ENCODE measurements at places on chromosomes 3 and 15.

- DNase-seq, result no peak
Observed at GRCh38 chr15:62517541-62517940, 352.5 kb upstream of the C2CD4B start.

DNA sequence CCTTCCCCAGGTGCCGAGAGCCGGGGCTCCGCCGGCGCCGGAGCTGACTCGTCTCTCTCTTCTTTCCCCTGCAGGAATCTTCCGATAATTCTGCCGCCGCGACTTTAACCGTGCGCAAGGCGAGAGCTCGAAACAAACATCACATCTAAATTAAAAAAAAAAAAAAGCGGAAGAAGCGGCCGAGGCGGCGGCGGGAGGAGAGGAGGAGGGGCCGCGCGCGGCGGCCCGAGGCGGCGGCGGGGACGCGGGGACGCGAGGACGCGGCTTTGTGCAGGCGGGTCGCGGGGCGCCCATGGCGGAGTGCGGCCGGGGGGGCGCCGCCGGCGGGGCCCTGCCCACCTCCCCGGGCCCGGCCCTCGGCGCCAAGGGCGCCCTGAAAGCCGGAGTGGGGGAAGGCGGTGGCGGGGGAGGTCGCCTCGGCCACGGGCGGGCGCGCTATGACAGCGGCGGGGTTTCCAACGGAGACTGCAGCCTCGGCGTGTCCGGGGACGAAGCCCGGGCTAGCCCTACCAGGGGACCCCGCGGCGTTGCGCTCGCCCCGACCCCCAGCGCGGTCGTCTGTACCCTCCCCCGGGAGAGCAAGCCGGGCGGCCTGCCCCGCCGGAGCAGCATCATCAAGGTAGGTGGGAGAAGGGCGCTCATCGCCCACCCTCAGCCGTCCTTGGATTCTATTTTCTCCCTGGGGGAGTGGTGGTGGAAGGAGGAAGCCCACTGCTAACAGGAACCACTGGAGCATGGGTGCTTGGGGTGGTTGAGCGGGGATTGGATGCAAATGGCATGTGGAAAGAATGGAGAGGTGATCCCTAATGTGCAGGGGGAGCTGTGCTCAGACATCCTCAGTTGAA is at the start of gene PLCL2:
TSS of gene PLCL2 (plus strand) at position 208 of the 845 bp plus-strand sequence. CDS start at position 293, 85 bp downstream.
- DNase-seq, result peak; percentile 37

DNA sequence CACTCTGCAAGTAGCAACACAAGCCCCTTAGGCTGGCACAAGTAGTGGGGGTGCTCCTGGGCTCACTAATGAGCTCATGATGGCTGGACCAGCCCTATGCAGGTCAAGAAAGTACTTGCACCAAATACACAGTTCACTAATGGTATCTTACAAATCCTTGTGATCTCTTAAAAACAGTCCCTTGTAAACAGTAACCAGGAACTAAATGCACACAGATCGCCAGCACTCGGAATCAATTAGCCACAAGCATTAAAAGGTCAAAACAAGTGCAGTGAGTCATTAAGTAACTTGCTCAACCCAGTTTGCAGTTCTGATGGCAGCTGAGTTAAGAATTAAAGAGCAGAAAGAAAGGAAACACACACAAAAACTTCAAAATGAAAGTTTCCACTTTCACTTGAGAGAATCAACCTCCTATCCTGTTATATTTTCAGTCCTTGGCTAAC is 43.2 kb downstream of the ARHGEF3 start:
- no peak for DNase-seq

GRCh38 chr15:36881516-36881915 is 218.8 kb downstream of the MEIS2 start:
- no peak for DNase-seq

GRCh38 chr3:39021465-39022285 is 30.1 kb downstream of the SCN11A start:
- no peak for DNase-seq

- no peak for DNase-seq
Observed at GRCh38 chr3:64884536-64884935, 196.7 kb upstream of the ADAMTS9 start.

DNA sequence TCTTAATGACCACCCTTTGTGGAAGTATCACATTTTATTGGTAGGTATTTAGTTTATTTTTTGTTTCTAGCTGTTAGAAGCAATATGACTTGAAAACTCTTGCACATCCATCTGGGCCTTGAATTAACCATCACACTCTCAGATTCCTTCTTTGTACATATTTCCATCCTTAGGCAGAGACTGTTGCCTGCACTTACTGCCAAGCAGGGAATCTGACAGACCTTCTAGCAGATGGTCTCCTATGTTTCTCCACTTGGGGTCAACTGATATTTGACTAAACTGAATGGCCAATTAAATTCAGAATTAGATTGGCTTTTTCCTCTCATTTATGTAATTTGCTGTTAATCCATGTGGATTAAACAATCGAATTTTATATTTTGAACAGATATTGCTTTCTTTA is 324.9 kb upstream of the TGFBR2 start:
- no peak for DNase-seq

DNA sequence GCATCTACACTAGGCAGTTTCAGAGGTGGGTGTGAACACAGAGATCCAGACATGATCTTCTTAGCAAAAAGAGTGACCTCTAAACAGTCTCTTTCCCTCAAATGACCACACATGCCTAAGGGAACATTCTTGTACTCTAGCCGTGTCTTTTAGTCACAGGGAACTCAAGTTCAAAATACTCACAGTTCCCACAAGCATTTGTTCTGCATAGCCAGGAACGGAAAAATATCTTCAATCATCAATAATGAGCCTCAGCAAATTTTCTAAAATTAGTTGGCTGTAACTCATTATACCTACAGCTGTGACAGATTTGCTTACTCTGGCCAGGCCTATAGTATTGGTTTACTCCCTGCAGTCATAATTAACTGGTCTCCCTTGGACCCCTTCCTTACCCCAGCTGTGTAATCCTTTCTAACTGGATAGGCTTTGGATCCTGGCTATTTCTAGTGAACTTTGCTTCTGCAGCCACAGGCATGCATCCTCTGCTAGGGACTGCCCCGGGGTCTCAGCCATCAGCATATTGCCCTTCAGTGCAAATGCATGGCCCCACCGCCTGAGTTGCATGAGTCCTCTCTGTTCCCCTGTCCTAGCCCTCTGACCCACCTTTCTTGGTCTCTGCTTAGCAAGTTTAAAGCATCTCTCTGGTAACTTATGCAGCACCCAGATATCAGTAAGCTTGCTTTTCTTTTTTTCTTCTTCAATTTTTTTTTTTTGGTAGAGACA is 56.0 kb upstream of the HACD2 start:
- no peak for DNase-seq

DNA sequence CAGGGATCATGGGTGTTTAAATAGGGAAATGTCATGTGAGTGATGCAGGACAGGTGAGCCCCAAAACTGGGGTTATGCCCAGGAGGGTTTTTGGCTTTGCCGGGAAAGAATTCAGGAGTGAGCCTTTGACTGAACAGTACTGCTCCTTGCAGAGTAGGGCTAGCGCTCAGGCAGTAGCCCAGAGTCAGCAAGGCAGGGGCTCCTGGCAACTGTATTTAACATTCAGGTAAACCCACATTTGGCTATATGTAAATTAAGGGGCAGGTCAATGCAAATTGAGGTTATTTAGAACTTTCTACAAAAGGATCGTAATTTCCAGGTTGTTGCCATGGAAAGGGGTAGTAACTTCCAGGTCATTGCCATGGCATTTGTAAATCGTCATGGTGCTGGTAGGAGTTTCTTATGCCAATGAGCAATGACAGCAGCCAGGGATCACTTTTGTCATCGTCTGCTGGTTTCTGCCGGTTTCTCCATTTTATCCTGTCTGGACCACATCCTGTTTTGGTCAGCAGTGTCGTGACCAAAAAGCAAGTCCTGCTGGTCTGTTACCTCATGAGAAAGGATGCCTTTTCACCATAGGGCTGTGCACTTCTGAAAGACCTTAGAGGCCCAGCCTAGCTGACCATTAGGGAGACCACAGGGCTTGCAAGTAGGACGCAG is 24.3 kb downstream of the MTHFS start:
- DNase-seq, result no peak

DNA sequence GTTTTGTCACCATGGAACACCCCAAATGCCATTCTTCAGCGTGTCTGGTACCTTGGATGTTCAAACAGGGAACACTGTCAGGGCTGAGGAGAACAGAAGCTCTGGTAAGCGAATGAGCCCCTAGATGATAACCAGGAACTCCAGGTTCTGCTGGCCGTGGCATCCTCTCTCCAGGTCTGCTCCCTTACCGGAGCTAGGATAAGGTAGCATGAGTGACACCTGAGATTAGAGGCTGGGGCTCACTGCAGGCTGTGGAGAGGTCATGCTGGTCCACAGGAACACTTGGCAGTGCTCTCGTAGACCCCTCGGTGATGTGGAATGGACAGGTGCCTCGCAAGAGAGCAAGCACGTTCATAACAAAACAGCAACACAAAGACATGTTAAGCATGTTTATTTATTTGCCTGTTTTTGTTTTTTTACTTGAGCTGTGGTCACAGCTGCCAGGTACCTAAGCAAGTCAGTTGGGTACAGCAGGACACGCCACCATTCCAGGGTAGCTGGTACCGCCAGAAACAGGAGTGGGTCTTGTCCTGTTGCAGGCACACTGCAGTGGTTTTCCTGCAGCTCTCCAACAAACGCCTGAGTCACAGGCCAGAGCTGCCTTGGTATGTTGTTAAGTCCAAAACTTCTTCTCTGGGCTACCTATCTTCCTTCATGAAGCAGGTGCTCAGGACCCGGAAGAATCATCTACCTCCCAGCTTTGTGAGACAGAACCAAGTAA is 4.6 kb downstream of the RBM15B start:
- no peak for DNase-seq

DNA sequence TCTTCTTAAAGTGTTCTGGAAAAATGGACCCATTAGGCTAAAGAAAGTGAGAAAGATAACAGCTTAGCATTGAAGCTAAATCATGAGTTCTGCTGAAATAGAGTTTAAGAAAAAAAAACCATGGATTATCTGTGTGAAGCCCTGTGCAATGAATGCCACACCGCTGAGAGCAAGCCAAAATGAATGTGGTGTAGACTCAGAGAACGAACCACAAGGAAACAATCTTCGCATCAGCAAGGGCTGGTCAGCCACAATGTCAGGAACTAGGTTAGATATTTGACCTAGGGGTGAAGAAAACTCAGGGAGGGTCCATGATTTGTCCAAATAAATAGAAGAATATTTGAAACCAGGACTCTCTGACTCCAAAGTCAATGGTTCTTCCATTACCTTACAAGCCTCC is 91.4 kb upstream of the MEX3B start:
- DNase-seq, result no peak
